ENCODE measurements at places on chromosomes 6 and 20.

DNA sequence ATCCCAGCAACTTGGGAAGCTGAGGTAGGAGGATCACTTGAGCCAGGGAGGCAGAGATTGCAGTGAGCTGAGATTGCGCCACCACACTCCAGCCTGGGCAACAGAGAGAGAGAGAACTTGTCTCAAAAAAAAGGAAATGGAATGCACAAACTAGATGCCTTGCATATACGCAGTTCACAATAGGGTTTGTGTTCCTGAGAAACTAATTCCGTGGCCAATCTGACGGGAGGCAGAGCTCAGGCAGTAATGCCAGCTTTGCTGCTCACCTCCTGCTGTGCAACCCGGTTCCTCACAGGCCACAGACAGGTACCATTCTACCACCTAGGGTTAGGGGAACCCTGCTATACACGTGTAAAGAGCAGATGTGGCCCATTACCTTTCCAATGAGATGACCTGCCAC, 1.4 kb downstream of the CDK5RAP1 start:
- no peak for DNase-seq

DNA sequence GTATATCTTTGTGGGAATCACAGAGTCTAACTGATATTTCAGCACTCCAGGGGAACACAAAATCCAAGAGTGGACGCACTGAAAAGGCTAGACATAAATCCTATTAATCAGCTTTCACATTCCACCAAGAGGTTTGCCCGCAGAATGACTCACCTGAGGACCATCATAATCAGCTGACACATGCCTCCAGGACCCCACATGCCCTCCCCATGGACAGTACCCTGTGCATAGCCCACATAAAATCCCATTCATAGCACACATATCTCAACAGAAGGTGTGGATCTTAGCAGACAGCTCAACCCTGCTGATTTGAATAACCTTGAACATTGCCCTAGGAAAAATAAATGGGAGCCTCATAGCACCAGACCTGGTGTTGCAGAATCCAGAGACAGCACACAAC, 246.8 kb upstream of the TENT5A start:
- DNase-seq: no peak

DNA sequence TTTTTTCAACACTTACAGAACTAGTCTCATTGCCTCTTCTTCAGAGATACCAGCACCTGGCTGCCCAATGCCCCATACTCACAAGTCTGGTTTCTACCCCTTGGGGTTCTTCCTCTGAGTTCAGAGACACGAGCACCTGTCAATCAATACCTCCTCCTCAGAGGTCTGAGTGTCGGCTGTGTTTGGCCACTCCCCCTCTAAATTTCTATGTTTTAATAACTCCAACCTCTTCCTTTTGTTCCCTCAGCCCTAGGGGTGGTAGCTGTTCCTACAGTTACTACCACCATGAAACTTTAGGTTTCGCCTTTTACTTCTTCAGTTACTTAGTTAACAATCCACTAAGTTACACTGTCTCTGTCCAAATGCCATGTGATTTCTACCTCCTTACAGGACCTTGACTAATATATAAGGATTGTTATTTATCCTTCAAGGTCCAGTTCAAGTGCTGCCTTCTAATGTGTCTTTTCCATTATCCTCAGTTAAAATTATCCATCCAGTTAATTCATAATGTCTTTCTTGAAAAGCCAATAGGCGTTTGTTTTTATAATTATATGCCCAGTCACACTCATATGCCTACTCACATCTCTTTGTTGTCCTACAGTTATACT, 14.6 kb upstream of the PHF20 start:
- DNase-seq: no peak

DNA sequence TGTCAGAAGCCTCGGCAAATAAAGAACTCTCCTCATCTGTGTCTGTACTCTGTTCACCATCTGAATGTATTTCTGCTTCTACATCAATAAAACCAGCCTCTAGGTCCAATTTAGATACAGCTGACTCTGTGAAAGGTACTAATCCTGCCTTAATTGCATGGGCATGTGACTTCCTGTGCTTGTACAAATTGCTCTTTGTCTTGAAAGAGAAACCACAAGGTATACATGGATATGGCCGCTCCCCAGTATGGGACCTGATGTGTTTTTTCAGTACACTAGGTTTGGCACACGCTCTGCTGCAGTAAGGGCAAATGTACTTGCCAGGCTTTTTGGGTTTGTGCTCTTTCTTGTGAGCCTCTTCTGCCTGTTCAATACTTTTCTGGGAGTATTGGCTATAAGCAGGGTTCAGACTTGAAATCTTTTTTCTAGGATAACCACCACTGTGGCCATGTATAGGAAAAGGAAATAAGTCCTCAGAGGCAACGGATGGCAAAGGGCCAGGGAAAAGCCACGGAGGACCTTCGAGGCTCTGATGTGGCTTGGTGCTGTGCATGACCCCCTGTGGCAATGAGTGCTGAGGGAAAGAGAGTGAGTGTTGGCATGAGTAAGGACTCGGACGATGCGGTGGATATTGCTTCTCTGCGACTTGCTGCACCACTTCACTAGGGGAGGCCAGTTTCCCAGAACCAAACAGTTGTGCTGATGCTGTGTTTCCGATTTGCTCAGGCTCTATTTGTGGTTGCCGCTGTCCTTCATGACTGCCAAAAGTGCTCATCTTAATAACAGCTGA, 170.9 kb downstream of the HIVEP2 start:
- no peak for DNase-seq

- no peak for DNase-seq
These were observed 100.0 kb downstream of the MBOAT1 start for GRCh38 chr6:20112241-20112640.

GRCh38 chr20:48282591-48283228, 497.4 kb upstream of the SULF2 start:
- DNase-seq: no peak

GRCh38 chr6:69408886-69409285, 387.9 kb downstream of the LMBRD1 start:
- DNase-seq: no peak

- peak; percentile 49 for DNase-seq
These were observed 119.4 kb upstream of the ARMC2 start for GRCh38 chr6:108728826-108729225.

GRCh38 chr20:11406877-11407276, 510.8 kb upstream of the BTBD3 start:
- no peak for DNase-seq

DNA sequence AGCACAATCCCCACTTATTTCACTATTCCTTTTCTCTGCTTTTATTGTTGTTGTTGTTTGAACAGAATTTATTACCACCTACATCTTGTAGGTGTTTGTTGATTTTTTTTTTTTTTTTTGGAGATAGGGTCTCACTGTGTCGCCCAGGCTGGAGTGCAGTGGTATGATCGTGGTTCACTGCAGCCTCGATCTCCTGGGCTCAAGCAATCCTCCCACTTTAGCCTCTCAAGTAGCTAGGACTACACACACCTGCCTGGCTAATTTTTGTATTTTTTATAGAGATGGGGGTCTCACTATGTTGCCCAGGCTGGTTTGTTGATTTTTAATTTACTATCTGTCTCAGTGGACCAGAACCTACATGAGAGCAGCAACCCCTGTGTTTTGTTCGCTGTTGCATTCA, 3.6 kb downstream of the ZSCAN12 start:
- no peak for DNase-seq
